Natural killer cell treated with Interleukin-12 subunit alpha and Interleukin-12 subunit beta and Interleukin-15 and Interleukin-18, amount 100 ng/mL, for 72 hours (primary cell): ENCODE measurements at places on chromosomes 2 and 18.

DNA sequence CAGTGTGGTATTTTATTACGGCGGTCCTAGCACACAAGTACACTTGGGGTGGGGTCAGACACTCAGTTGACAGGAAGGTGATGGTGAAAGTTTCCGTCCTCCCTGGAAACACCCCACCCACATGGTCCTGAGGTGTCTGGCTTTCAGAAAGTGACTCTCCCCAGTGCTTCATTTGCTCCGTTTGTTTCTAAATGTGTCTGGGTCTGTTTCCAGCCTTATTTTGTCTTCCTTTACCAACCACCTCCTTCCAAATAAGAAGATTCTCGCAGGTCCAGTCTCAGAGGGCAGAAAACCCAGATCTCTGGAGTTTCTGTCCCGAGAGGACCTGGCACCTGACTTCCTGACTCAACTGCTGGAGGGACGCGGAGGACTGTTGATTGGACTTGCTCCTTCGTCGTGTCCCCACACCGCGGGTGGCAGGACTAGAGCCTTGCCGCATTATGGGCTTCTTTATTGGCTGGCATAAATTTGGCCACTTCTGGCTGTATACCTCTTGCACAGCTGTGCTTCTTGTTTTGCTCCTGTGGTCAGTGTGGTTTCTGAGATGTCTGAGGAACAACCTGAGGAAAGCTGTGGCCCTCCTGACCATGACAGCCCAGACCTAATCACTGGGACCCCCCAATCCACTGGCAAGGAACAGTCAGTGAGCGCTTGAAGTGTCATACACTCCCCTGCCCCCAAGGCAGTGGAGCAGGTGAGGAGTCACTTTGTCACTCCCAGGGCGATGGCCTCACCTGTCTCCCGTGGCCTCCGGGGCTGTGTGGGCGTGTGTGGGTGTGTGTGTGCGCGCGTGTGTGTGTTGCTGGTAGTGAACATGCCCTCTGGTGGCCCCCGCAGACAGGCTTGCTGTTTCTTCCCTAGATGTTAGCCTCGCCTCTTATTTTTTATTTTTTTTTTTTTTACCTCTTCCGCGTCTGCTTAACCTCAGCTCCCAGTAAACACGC lies 45.6 kb downstream of the MEX3C start:
- peak; percentile 89 for DNase-seq

DNA sequence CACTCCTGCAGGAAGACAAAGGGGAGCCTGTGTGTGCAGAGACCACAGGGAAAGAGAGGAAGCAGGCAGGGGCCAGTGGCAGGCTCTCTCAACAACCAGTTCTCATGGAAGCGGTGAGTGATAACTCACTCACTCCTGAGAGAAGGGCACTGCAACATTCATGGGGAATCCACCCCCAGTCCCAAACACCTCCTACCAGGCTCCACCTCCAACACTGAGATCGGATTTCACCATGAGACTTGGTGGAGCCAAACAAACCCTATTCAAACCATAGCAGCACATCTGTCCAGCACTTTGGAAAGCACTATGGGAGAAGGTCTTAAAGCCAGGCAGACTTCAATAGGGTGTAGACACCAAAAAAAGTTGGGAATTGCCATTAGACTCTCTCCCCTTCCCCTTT lies 345.7 kb upstream of the SPRED2 start:
- no peak for DNase-seq

DNA sequence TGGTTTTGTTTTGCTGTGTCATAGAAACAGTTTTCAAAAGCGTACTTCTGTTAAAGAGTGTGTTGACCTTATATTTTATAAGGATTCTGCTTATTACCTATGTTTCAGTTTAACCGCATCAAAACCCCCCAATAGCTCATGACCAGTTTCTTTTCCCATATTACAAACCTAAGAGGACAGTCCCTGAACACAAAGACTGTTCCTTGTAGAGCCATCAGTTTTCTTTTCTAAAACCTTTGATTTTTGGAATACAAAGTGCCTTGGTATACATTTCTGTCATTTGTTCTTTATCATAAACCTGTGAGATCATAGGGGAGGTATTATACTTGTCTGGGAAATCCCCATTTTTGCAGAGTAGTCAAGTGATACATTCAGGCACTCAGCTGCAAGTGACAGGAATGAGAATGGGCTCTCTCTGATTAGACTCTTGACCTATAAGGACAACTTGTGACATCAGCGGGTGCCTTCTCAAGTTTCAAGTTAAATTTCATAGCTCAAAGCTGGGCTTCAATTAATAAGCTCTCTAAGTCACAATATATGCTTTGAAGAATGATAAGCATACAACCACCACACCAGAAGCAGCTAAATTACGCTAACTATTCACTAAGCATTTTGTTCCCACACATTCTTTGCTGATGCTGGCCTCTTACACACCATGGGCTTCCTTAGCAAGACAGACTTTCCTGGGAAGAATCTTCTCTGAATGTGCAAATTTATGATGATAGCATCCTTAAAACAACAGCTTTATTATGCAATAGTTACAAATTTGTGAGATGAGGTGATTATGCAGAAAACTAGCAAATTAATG lies 97.5 kb upstream of the CD302 start:
- DNase-seq = no peak

GRCh38 chr2:52178845-52179244 lies 1146.9 kb upstream of the NRXN1 start:
- no peak for DNase-seq

DNA sequence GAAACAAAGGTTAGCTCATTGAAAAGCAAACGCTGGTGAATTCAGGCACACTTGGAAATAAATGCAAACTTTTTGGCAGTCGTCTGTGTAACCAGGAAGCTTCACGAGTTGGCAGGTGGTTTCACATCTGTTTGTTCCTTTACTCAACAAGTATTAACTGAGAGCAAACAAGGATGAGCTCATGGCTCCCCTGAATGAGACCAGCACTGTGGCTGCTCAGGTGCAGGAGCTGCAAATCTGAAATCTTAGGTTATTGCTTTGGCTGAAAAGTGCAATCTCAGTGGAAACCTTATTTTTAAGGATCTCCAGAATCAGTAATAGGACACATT lies 46.3 kb downstream of the SH3RF3 start:
- no peak for DNase-seq

GRCh38 chr2:181923121-181923520 lies 31.6 kb downstream of the ITPRID2 start:
- no peak for DNase-seq

- DNase-seq = no peak
Measured at GRCh38 chr2:21486445-21486844, 362.7 kb downstream of the TDRD15 start.

- no peak for DNase-seq
Measured at GRCh38 chr2:12935222-12935621, 218.5 kb downstream of the TRIB2 start.

- DNase-seq = no peak
Measured at GRCh38 chr2:195552581-195552980, 104.4 kb upstream of the SLC39A10 start.

DNA sequence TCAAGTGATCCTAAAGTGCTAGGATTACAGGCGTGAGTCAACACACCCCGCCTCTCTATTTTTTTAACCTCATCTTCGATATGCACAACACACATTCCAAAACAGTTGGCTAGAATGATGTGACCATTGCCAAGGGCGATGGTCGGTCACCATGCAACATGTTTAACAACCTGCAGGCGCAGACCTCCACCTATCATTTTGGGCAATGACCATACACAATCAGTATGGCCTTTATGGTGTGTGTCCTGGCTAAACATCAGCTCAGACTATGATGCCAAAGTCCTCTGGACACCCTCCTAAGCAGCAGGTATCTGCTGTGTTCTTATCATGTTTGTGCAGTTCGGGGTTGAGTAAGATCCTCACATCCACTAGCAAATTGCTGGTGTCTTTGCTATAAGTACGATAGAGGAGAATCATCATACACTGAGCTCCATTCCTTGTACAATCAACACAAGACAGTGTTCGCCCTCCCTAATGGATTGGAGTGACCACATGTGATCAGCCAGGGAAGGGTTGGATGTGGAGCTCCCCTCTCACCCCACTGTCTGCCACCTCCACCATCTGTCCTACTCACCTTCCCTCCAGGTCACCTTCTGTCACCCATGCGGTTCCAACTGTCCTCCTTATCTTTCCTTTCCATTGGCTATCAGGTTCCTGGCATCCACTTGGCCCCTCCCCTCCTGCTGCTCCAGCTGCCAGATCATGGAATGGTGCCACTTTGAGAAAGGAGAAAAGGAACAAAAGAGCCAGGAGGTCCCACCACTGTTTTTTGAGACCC lies 7.9 kb upstream of the RNF152 start:
- peak; percentile 54 for DNase-seq

GRCh38 chr2:95353613-95354468 lies 48.7 kb upstream of the FAHD2A start:
- DNase-seq = peak; percentile 32

GRCh38 chr2:109062145-109062858 lies 66.7 kb upstream of the SH3RF3 start:
- no peak for DNase-seq

DNA sequence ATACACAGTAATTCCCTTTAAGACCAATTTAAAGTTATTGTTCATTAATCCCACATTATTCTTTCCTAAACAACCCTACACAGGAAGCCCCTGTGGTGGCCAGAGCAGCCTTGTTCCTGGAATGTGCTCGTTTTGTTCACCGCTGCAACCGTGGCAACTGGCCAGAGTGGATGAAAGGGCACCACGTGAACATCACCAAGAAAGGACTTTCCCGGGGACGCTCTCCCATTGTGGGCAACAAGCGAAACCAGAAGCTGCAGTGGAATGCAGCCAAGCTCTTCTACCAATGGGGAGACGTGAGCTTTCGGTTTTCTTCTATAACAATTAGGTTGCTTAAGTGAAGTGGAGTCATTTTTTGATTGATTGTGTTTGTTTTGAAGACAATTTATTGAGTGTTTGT lies 101.0 kb downstream of the UNC80 start:
- DNase-seq = no peak

DNA sequence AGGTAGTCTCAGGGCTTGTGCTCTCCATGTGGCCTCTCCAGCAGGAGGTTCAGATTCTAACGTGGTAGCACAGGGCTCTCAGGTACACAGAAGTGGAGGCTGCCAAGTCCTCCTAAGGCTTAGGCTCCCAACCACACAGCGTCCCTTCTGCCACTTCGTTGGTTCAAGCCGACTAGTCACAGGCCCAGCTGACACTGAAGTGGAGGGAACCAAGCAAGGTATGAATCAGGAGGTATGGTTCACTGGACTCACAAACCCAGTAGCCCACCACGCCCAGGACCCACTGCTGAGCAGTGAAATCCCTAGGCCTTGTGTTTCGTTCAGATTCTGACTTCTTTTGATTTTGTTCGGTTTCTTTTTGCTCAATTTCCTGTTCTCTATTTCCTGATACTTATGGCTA lies 46.0 kb upstream of the SEC11C start:
- no peak for DNase-seq

DNA sequence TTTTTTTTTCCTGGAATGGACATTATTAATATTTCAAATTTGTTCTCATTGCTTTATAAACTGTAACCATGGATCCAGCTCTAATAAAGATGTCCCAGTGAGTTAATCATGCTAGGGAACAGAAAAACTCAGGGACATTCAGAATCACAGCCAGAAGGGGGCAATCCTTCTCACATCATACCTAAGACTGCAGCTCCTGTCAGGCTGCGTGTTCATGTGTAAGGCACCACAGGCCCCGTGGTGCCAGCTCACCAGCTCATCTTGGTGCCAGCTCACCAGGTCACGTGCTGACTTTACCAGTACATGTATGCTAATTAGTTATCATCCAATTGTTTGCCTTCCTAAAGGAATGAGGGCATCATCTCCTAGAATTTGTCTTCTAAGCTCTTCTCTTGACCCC lies 84.7 kb upstream of the NEDD4L start:
- no peak for DNase-seq

DNA sequence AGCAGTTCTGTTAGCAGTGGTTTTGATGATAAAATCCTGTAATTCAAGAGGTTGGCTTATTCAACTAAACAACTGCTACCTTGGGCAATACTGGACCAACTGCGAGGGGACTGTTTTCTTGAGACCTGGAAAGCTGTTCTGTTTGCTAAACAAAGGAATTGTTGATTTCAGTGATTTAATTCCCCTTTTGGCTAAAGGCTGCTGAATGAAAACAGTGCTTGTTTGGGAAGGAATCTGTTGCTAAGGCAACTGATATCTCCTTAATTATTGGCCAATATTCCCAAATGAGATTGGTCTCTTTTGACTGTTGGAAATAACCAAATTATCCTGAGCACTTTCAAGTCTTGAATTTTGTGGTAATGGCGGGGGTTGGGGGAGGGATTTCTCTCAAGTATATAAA lies 136.8 kb downstream of the CAMKMT start:
- no peak for DNase-seq

GRCh38 chr2:154827286-154827685 lies 128.8 kb downstream of the KCNJ3 start:
- no peak for DNase-seq

GRCh38 chr18:57249883-57250282 lies 102.5 kb upstream of the ST8SIA3 start:
- no peak for DNase-seq

- no peak for DNase-seq
Measured at GRCh38 chr18:37578886-37579513, 13.4 kb upstream of the CELF4 start.

DNA sequence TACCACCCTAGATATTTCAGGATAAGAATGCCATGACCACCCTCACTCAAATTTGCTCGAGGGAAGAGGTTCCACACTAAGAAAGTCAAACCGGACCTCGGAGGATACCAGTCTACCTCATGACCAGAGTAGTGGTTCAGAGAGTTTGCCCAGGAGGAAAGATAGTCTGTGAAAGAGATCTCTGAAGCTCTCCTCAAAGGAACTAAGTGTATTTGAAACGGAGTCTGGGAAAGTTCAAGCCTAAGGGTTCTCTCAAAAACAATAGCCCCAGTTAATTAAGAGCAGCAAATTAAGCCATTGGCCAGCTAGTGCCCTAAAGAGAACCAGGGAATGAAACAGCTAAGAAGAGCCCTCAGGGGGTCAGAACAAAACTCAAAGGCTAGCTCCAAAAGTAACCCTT lies 94.9 kb downstream of the SPHKAP start:
- DNase-seq = no peak

DNA sequence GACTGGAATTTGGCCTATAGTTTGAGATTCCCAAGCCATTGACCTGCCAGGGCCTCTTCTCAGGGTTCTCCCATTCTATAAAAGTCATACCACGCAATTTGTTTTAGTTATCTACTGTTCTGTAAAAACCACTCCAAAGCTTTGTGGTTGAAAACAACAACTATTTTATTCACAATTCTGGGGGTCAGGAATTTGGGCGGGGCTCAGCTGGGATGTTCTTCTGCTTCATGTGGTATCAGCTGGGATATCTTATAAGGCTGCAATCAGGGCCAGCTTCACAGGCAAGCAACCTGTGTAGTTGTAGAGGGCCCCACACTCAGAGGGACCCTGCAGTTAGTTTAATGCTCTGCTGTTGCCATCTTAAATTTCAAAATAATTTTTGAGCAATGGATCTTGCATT lies 16.4 kb upstream of the NOTO start:
- no peak for DNase-seq
